ENCODE measurements at places on chromosomes 5 and 9.
A peak's percentile ranks its signal among the peaks of the same experiment; 100 is the strongest.

DNA sequence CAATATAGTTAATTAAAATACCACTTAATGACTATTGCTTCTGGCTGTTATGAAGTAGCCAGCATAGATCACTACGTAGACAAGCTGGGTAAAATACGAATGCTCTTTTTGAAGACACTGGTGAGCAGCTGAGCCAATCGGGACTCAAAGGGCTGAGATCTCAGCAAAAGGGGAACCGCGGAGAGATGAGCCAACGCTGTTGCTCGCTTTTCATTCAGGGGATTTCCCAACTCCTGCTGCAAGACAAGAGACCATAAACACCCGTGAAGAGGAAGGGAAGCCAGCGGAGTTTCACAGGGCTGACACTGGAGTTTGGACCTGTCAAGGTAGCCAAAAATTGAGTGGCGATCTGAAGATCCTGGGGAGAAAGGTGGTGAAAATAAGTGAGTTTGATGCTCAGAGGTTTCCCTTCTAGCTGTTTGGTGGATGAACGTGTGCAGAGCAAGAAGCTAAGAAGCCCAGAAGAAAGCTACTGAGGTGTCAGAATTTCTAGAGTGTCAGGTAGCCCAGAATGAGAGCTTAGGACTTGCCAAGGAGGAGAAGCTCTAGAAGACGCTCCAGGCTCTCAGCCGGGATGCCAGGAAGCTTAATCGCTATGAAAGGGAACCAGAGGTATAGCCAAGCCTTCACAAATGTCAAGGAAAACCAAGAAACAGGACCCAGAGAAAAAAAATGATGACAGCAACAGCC lies 79.6 kb upstream of the RNU6ATAC start:
- peak; percentile 14 for DNase-seq

DNA sequence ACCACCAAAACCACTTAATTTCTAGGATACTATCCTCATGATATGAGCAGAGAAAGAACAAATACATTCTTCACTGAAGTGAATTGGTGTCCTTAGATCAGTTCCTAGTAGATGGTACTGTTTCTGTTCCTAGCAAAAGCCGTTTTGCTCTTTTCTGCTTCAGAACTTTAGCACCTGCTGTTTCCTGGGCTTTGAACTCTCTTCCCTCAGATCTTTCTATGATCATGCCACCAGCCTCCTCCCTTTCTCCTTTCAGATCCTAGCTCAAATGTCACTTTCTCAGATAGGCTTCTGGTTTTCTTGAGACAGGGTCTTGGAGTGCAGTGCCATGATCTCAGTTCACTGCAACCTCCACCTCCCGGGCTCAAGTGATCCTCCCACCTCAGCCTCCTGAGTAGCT lies 118.0 kb downstream of the EGFLAM start:
- no peak for DNase-seq

GRCh38 chr5:40270274-40270845 lies 409.4 kb upstream of the PTGER4 start:
- DNase-seq: no peak

- DNase-seq: no peak
Observed at GRCh38 chr9:12463641-12464040, 229.5 kb upstream of the TYRP1 start.

DNA sequence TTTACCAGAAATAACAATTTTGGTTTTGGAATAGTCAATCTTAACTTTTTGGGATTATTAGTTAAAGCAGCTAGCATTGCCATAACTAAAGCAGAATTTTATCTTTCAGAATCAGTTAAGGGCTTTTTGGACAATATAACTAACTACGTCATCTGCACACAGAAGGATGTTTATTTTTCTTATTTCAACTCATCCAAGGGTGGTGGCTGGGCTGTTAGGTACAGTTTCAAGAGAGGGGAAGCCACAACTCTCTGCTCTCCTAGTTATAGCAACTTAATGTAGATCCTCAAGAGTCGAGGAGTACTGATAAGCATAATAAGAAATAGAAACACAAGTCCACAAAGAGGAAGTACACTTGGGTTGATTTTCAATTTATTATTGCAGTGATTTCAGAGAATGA lies 65.6 kb downstream of the ANKRD55 start:
- DNase-seq: peak; percentile 39

- DNase-seq: no peak
Observed at GRCh38 chr5:113182658-113183344, 206.2 kb downstream of the DCP2 start.

DNA sequence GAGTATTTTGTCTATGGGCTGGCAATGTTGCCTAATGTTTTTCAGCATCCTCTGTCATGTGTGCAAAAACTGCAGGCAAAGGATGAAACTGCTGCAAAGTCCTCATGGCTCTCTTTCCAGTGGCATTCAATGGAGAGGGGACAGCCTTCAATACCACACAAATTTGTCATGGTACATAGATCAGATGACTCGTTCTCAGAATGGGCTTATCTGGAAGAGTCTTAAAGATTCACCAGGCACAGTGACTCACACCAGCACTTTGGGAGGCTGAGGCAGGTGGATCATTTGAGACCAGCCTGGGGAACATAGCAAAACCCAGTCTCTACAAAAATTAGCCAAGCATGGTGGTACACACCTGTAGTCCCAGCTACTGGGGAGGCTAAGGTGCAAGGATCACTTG lies 5.3 kb downstream of the CDKN2AIPNL start:
- no peak for DNase-seq

- no peak for DNase-seq
Observed at GRCh38 chr9:73595036-73595545, 443.4 kb downstream of the ANXA1 start.

DNA sequence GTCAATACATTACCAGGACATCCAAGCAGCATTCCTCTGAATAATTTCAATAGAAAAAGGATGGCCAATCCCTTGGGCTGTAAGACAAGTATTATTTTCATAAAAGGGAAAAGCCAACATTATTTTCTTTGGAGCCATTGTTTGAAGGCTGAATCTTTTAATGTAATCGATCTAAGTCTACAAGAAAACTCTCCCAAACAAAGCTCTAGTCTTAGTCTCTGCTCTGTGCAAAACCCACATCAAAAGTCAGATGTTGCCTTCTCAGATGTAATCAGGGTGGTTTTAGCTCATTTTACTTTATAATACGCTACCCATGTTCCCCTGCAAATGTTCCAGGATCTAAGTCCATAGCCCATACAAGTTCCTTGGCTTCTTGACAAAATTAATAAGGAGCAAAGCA lies 325.6 kb downstream of the TRPM3 start:
- DNase-seq: no peak

- DNase-seq: no peak
Observed at GRCh38 chr9:136028760-136029470, 66.2 kb downstream of the NACC2 start.

- DNase-seq: no peak
Observed at GRCh38 chr5:6402939-6403338, 24.6 kb upstream of the MED10 start.

GRCh38 chr5:80985600-80986228 lies 25.6 kb downstream of the RASGRF2 start:
- no peak for DNase-seq

GRCh38 chr5:76580981-76581380 lies 42.2 kb downstream of the F2RL2 start:
- no peak for DNase-seq

DNA sequence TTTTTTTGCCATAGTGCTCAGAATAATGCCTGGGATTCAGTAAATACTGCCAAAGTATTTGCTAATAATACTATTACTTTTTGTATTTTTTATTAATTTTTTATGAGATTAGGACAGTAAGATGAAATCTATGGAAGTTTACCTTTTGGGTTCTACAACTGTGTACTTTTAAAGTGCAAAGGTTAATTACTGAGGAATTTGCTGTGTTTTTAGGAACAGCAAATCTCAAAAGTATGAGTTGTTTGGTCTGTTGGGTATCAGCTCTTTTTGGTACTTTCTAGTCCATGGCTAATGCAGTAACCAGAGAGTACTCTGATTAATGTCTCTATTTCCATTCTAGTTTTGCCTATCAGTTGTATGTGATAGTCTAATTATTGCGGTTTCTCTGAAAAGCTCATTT lies 5.1 kb downstream of the HSPA4 start:
- no peak for DNase-seq

- DNase-seq: no peak
Observed at GRCh38 chr5:16685069-16685468, 68.3 kb upstream of the RETREG1 start.

GRCh38 chr5:162289489-162289888 lies 221.9 kb downstream of the GABRG2 start:
- no peak for DNase-seq

DNA sequence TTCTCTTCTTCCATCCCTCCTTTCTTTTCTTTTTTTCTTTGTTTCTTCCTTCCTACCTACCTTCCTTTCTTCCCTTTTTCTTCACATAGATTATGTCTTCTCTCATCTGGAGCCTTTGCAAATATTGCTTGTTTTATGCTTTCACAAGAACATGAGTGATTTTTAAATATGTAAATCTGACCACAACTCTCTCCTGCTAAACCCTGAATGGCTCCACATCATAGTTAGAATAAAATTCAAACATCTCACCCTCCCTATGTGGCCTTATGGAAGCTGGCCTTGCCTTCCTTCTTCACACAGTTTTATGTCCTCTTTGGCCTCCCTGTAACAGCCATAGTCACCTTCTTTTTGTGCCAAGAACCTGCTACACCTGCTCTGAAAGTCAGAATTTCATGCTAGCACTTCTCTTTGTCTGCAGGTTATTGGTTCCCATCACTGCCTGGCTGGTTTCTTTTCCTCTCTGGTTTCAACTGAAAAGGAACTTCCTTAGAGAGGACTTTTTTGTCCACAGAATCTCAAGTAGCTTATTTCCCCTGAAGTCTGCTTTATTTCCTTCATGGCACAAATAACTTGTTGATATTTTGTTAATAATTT lies 114.3 kb upstream of the TNC start:
- DNase-seq: no peak

Data from CD4-positive, CD25-positive, alpha-beta regulatory T cell (primary cell).